Gastrocnemius medialis (tissue), 4 donors: ENCODE measurements at places on chromosomes 5 and 9. TPM values are rescaled to one million over a fixed set of nuclear protein-coding genes. Genes with fewer than 3 reads are reported as not detected.

SUSD3 gene
- not detected for total RNA-seq

ORM1 gene
- total RNA-seq, result 92.8 TPM

SPATA31E1 gene
- total RNA-seq, result not detected

TAF11L10 gene
- not detected for total RNA-seq
